ENCODE measurements at places on chromosomes 2 and 18. TPM values are rescaled to one million over a fixed set of nuclear protein-coding genes. Genes with fewer than 3 reads are reported as not detected.

CREG2 gene
- total RNA-seq: not detected

GAREM2 gene
- total RNA-seq: 0.97 TPM

GRCh38 chr2:17580319-17580715 is 39.8 kb downstream of the VSNL1 start:
- no peak for DNase-seq

- peak; percentile 34 for DNase-seq
These were observed 12.7 kb downstream of the OLA1 start for GRCh38 chr2:174235680-174236079.

- no peak for DNase-seq
These were observed 76.5 kb upstream of the EPB41L3 start for GRCh38 chr18:5620289-5620688.

- peak; percentile 66 for DNase-seq
These were observed 71.1 kb upstream of the MAPRE2 start for GRCh38 chr18:34970106-34970505.
